Type B pancreatic cell (in vitro differentiated cells): ENCODE measurements at places on chromosomes 12 and 14.

GRCh38 chr12:29032446-29032845 lies 116.6 kb upstream of the FAR2 start:
- no peak for DNase-seq

GRCh38 chr14:100830681-100831080 lies 4.8 kb downstream of the MEG3 start:
- no peak for DNase-seq

DNA sequence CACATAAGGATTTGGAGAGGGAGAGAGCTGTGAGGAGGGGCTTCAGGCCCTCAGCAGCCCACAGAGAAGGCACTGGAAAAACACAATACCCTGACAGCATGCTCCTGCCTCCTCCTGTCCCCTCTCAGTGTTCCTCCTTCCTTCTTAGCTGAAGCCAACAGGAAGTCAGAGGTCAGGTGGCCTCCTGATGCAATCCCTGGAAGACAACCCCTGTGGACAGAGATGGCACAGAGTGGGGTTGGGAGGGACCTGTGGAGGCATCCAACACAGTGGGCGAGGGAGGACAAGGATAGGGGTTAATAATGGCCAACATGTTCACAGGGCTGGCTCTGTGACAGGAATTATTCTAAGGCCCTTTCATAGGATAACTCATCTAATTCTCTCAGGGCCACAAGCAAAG lies 15.4 kb upstream of the IFI27L2 start:
- no peak for DNase-seq

DNA sequence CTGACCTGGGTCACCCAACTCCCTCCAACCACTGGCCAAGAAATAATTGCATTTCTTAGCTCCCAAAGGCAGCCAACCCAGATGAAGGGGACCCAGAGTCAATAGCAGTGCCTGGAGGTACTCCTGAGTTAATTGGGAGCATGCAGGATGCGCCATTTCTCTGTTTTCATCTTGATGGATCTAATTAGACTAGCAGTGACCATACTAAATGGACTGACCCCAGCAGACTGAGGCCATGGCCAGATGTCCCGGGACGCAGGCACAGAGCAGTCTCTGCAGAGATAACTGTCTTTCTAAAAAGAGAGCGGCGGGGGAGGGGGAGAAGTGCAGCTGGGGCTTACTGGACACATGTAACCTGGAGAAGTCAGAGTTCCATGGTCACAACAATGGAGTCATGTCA lies 53.2 kb upstream of the CMKLR1 start:
- no peak for DNase-seq

DNA sequence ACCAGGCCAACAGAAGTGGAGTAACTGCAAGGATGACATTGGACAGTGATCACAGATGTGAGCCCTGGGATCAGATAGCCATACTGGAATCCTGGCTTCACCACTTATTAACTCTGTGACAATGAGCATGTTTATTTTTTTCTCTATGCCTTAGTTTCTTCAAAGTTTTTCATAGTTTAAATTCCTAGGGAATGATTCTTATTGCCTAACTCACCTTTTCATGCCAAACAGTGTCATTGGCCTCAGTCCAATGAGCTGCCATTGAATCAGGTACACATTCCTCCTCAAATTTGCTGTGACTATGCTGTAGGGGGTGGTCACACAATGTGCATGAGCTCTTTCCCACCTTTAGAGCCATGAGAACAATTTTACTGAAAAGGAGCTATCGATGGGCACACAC lies 342.3 kb downstream of the SYT1 start:
- no peak for DNase-seq

DNA sequence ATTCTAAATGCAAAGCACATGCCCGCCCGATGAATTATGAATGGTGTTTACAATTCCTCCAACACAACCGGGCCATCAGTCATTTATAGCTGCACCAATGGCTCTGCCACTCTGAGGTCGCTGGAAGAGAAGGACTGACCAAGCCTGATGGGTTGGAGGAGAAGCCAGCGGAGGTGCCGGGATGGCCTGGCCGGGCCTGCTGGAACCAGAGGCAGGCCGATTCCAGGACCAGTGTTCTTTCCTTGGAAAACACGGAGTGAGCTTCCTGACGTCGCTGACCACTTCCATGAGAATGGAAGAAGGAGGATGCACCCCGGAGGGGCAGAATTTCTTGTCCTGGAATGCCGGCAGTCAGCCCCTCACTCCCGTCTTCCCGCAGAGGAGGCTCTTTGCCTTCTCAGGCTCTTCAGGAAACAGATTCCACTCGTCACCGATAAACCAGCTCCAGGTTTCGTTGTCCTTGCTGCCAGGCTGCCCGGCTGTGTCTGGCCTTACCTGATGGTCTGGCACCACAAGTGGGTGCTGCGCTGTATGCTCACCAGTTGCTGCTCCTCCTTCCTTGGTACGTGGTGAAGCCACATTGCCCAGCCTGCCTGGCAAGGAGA lies 358.5 kb upstream of the SFSWAP start:
- no peak for DNase-seq

DNA sequence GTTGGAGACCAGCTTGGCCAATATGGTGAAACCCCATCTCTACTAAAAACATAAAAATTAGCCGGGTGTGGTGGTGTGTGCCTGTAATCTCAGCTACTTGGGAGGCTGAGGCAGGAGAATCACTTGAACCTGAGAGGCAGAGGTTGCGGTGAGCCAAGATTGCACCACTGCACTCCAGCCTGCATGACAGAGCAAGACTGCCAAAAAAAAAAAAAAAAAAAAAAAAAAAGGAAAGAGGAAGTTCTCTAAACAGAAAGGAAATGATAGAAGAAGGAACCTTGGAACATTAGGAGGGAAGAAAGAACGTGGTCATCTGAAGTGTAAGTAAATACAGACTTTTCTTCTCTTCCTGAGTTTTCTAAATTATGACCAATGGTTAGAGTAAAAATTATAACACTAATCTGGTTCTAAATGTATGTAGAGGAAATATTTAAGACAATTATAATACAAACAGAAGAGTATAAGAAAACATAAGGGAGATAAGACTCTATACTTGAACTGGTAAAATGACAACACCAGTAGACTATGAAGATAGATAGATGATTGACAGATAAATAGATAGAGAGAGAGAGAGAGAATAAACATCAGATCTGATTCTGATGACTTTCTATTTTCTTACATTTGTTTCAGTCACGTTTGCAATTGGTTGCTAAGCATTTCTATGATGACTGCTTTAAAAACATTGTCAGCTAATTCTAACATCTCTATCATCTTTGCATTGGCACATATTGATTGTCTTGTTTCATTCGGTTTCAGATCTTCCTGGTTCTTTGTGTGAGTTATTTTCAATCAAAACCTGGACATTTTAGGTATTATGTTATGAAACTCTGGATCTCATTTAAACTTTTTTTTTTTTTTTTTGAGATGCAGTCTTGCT lies 12.9 kb upstream of the CORO1C start:
- DNase-seq, result no peak

GRCh38 chr14:59664741-59665140 lies 88.1 kb upstream of the CCDC175 start:
- no peak for DNase-seq

GRCh38 chr12:70353780-70354660 lies 12.1 kb upstream of the KCNMB4 start:
- no peak for DNase-seq

DNA sequence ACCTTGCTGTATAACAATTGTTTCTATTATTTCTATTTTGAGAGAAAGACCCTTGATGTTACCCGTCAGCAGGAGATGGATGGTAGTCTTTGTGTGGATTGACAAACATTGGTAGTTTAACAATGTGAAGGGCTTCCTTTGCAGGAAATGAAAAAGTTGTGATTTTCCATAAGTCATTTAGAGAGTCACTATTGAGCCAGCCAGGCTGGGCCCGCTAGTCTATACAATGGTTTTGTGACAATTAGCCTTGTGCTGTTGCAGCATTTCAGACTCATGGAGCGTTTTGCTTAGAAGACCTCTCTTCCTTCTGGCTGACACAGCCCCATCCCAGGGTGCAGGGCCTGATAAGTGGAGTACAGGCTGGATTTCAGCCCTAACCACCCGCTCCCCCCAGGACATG lies 18.3 kb upstream of the SLC38A2 start:
- DNase-seq, result no peak

- no peak for DNase-seq
Observed at GRCh38 chr12:100553936-100554335, 19.5 kb upstream of the GAS2L3 start.

DNA sequence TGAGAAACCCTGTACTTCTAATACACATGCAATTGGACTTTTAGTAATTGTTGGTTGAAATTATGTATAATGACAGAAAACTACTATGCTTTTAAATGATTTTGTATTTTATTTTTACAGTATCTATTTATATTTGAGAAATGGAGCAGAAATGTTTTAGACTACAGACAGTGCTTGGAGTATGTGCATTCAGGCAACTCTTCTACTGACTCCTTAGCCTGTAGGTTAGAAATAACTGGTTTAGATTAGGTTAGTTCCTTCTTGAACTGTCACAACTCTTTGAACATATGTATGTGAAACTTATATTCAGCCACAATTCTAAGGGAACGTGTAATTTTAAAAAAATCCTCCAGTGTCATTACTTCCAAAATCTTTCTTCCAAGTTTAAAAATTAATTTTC lies 1.7 kb downstream of the FGFR1OP2 start:
- DNase-seq, result no peak

DNA sequence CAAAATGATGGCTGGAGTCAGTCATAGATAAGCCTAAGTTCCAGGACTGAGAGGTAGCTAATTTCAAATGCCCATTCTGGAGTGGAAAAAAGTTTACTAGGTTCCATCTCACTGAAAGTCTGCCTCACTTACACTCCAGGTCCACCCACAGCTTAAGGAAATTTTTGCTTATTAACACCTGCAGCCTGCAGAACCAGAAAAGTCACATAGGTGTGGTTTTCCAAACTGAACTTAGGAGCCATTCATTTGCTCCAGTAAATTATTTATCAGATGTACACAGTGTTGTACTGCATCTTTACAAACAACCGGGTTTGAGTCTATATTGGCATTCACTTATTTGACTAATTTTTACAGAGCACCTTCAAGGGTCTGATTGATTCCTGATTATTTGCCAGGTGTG lies 157.4 kb upstream of the ARID2 start:
- DNase-seq, result no peak

- no peak for DNase-seq
Observed at GRCh38 chr12:97568336-97569180, 106.0 kb downstream of the RMST start.

GRCh38 chr12:13090054-13090453 lies 13.4 kb downstream of the GSG1 start:
- DNase-seq, result no peak

DNA sequence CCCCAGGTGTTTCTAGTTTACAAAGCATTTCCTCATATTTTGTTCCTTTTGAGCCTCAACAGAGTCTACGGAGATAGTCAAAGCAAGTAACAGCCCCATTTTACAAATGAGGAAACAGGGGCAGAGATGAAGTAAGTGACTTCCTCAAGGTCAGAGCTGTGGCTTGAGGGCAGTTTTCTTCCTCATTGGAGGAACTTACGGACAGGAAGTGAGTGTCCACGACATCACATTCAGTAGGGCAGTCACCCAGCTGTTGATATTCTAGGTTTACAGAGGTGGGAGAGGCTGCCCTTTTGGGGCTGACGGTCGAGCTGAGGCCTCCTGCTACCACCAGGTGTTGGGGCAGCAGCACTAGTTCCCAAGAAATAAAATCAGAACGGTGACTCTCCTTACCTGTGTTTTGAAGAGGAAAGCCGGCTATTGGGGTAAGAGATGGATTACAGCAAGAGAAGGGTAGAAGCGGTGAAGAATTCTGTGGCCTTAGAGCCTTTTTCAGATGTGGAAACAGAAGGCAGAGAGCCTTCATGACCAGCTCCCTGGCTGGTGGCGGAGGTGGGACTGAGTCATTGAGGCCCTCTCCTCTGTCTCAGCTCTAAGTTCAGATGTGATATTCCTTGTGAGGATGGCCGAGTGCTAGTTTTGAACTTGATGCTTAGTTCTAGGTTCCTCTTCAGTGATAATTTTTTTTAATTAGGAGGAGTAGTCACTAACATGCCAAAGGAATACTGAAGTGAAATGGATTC lies 41.7 kb downstream of the SUSD6 start:
- no peak for DNase-seq

GRCh38 chr12:40181490-40181889 lies 43.3 kb upstream of the LRRK2 start:
- DNase-seq, result no peak

GRCh38 chr12:90331262-90331661 lies 622.6 kb upstream of the ATP2B1 start:
- DNase-seq, result no peak

DNA sequence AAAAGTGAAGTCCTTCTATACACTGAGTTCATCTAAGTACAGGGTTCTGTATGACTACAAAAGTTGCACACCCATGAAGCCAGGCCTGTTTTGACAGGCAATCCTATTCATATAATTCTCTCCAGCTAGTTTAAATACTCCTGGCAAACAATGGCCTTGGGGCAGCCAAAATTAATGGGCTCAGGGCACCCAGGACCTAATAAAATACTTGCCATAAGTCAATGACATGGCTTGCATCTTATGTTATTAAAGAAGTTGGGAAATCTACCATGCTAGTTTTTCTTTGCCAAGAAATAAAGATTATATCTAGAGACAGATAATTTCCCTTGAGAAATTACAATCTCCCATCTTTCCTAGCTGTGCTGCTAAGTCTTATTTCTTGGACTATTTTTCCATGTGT lies 11.1 kb upstream of the TMTC1 start:
- no peak for DNase-seq

DNA sequence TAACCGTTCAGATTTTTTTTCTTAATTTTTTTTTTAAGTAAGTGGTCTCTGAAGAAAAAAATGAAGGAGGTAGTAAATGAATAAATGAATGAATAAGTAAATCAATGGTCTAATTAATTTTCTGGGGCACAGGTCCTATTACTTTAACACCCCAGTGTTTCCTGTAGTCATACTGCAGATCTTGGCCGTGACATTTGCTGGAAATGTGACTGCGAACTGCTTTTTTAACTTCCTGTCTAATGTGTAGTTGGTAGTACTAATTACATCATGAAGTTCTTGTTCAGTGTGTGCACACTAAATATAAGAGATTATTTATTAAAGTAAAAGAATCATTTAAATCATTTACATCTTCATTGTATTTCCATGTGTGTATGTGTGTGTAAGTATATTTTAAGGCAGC lies 45.4 kb downstream of the AEBP2 start:
- DNase-seq, result no peak

DNA sequence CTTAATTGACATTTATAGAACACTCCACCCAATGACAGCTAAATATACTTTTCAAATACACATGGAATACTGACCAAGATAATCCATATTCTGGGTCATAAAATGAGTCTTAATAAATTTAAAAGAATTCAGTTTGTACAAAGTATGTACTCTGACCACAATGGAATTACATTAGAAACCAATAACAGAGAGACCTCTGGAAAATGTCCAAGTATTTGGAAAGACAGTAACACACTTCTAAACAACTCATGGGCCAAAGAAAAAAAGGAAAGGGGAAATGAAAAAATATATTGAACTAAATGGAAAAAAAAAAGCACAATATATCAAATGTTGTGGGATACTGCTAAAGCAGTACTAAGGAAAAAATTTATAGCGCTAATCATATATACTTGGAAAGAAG lies 52.0 kb downstream of the CRACR2A start:
- DNase-seq, result no peak

- no peak for DNase-seq
Observed at GRCh38 chr12:53145383-53146260, 34.9 kb upstream of the ZNF740 start.
